ENCODE measurements at places on chromosomes 11 and 22.

DNA sequence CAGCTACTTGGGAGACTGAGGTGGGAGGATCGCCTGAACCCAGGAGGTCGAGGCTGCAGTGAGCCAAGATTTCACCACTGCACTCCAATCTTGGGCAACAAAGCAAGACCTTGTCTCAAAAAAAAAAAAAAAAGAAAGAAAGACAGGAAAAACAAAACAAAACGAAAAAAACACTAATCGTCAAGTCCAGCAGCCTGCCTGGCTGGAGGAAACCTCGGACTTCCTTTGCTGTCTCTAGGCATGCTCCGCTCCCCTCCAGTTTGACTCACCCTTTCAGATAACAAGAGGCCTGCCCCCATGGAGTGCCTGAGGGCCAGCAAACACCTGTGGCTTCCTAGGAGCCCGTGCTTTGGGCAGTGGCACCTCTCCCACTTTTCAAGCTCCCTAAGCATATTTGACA lies 28.8 kb upstream of the CHKA start:
- DNase-seq = no peak

- no peak for DNase-seq
Measured at GRCh38 chr22:20889025-20889704, 28.0 kb upstream of the CRKL start.

DNA sequence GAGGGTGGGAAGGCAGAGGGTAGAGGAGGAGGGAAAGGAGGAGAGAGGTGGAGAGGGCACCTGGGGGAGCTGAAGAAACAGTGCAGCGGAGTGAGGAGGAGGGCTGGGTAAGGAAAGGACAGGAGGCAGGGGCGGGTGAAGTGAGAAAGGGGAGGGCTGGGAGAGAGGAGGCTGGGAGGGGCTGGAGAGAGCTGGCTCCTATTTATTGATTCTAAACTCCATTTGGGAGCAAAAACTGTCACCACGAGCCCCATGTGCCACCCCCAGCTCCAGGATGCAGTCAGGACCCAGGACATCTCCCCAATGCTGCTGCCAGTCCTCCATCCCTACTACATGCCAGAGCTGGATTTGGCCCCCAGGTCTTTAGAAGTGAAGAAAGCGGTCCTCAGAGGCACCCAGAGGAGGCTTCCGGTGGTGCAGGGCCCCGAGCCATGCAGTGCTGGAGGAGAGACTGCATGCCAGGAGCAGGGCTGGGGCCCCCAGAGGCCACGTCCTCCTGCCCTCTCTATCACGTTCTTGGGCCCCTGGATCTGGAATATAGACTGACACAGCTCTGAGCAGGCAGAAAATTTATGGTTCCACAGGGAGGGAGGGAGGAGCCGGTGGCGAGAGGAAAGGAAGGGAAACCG lies 53.7 kb downstream of the SLC22A12 start:
- no peak for DNase-seq

DNA sequence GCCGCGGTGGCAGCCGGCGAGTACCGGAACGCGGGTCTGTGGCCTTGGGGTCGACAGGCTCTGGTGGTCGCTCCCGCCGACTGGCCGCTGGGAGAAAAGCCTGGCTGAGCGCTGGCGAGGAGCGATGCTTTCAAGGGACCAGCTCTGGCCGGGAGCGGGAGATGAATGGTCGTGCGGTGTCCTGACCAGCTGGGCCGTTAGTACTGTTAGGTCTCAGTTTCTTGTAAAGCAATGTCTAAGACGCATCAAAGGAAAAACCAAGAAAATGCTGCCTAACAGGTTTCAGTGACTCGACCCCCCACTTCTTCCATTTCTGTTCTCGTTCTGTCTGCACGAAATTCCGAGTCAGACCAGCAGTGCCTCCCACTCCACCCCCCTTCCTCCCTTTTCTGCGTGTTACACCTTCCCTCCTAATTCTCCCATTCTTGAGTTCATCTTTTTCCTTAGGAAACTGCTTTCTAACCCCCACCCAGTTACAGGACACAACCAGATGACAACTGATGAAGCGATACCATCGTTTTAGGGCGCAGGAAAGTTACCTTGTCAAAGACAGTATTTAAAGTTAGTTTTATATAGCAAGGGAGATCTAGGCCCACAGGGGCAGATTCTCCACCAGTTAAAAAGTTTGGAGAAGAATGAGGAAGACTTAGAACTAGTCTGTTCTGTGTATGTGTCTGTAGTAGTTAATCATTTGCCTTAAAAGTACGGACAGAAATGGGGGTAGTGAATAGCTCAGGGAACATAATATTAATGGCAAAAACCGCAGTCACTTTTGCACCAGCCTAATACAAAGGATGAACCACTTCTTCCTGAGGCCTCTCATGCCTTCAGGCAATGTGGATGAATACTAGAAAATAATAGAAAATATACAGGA lies 1.0 kb downstream of the CUL5 start:
- peak; percentile 8 for DNase-seq

DNA sequence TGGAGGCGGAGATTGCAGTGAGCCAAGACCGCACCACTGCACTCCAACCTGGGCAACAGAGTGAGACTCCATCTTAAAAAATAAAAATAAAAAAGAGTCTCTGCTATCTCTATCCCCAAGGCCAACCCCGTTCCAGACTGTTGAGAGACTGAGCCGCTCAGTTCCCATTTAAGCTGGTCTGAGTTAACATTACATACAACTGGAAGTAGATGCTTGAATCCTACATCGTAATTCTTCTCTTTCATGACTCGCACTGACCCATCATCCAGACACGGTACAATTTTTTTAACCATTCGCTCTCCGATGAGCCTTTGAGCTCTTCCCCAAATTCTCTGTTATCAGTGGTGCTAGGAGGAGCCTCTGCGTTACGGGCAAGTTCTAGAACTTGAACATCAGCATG lies 4.9 kb upstream of the CYTH4 start:
- DNase-seq = no peak

DNA sequence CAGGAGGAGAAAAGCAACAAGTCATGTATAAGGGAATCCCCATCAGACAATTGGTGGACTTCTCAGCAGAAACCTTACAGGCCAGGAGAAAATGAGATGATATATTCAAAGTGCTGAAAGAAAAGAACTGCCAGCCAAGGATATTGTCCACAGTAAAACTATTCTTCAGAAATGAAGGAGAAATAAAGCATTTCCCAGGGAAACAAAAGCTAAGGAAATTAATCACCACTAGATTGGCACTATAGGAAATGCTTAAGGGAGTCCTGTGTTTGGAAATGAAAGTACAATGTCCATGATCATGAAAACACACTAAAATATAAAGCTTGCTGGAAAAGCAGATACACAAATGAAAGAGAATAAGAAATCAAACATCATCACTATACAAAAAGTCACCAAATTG lies 282.0 kb downstream of the BLID start:
- DNase-seq = no peak

GRCh38 chr11:76747915-76748860 lies 35.0 kb upstream of the TSKU start:
- no peak for DNase-seq

DNA sequence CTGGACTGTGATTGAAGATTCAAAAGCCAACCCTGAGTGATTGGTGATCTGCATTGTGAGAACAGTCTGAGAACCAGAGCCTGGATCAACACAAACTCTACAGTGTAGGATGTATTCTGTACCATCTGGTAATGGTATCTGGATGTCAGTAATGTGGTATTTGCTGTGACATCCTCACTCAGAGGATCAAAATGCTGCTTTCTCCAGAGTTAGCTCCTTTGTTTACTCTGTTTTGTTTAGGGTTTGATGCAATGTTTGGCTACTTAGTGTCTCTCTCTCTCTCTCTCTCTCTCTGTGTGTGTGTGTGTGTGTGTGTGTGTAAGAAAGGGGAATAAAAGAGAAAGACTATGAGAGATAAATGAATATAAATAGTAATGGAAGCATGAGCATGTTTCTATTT lies 24.3 kb downstream of the CASP4 start:
- no peak for DNase-seq

GRCh38 chr22:46834021-46834737 lies 71.7 kb downstream of the TBC1D22A start:
- DNase-seq = no peak

DNA sequence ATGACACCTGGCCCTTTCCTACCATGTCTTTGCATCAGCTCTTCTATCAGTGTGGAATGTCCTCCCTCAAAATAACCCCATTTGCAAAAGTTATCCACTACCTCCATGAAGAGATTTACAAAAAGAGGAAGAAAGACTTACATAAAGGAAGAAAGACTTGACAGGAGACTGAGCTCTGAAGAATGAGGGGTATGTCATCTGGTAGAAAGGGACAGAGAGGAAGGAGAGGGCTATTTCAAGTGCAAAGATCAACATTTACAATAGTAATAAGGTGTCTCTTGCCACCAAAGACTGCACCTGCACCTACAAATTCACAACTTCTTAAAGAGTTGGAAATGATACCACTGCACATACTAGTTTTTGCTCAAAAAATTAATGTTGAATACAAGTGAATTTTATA lies 18.2 kb downstream of the PAK1 start:
- no peak for DNase-seq

DNA sequence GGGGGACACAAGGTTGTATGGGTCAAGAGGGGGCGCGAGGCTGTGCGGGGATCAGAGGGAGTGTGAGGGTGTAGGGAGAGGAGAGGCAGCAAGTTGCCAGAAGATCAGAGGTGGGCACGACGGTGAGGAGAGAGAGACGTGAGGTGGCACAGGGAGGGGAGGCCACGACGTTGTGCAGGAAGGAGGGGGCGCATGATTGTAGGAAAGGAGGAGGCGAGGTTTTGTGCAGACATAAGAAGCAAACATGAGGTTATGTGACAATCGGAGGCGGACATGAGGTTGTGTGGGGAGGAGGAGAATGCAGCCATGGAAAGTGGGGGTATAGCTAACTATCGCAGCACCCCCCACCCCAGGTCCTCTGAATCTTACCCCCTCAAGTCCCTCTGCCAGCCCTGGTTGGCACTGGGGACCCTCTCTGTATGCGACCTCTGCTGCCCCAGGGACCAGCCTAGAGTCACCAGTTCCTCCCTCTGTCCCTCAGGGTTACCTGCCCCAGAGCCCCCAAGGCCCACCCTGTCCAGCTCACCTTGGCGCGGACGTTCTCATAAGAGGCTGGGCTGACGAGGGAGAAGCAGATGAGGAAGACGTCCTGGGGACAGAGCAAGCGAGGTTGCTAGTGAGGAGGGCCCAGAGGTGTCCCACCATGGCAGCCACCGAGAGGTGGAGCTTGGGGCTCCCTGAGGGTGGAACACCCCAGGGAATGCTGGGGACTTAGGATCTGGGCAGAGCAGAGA lies 12.5 kb downstream of the RAC2 start:
- DNase-seq = peak; percentile 75

All from naive thymus-derived CD8-positive, alpha-beta T cell (primary cell).